Skin of body (tissue), 3 donors: ENCODE measurements at places on chromosomes 16 and 17. TPM values are rescaled to one million over a fixed set of nuclear protein-coding genes. Genes with fewer than 3 reads are reported as not detected.

ATMIN gene
- total RNA-seq = 25.9 TPM

CDYL2 gene
- total RNA-seq = 2.8 TPM

SPIRE2 gene
- total RNA-seq = 3.6 TPM

TEX19 gene
- not detected for total RNA-seq

SSTR5 gene
- not detected for total RNA-seq

KRT13 gene
- total RNA-seq = 2.9 TPM

WFIKKN2 gene
- total RNA-seq = 0.59 TPM

MPP3 gene
- total RNA-seq = 7.7 TPM

MOSMO gene
- total RNA-seq = 13.6 TPM

ABCC11 gene
- total RNA-seq = 0.20 TPM
